ENCODE measurements at places on chromosomes 7 and 10.

- DNase-seq: no peak
These were observed 165.9 kb downstream of the DNAJB6 start for GRCh38 chr7:157502701-157503111.

GRCh38 chr7:1234049-1234880, 1.6 kb downstream of the UNCX start:
- DNase-seq: no peak

- DNase-seq: no peak
These were observed 6.4 kb upstream of the AGK start for GRCh38 chr7:141544831-141545230.

DNA sequence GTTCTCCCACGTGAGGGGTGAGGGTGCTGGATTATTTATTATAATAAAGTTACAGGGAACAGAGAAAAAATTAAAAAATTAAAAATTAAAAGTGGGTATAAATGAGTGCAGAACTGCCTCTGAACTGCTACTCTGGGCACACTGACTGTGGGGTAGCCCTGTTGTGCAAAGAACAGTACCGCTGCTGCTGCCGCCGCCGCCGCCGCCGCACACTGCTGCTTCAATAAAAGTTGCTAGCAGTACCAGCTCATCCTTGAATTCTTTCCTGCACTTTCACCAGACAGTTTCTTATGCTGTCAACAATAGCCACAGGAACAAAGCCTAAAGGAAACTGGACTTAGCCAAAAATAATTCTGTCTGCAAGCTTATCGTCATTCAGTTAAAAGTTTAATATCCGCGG, 72.1 kb downstream of the GCC1 start:
- no peak for DNase-seq

- DNase-seq: no peak
These were observed 154.0 kb downstream of the SORCS1 start for GRCh38 chr10:107010531-107010930.
